ENCODE measurements at places on chromosomes 13 and 19.

- no peak for DNase-seq
Measured at GRCh38 chr19:30567536-30568232, 195.5 kb downstream of the ZNF536 start.

- DNase-seq: peak; percentile 62
Measured at GRCh38 chr13:30355384-30355699, 48.0 kb upstream of the KATNAL1 start.

DNA sequence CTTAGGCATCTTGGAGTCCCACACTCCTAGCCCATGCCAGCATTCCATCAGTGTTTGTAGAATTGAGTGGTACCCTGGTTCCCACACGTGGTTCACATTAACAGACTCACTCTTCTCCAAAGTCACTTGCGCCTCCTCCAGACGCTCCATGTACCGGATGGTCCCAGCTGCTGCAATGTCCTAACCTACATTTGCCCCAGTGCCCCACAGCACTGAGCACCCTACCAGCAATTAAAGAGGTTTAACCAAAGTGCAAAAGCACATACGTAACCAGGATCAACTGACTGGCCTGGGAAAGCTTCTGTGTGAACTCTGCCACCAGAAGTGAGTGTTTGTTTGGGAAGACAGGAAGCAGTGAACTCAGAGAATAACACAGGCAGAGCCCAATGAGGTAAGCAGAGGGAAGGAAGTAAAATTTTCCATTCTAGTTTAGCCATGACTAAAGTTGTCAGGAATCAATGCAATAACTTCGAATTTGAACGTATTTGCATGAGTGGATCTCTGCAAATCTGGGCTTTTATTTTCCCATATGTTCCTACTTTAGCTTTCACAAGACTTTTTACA, 7.3 kb upstream of the MEDAG start:
- DNase-seq: no peak

DNA sequence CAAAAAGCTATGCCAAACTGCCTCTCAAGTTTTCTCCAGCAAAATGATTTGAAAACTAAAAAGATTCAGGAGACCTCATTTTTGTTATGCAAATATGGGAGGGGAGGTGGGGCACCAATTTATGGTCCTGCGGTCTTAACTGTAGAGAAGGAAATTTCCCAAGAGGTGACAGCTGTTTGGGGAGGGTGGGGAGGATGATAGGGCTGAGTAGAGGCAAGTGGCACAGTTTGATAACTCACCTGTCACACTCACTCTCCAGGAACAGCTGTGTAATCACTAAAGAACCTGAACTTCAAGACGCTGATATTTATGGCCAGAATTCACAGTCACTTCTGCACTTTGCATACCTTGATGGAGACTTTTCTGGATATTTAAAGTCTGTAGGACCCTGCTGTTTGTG, 232.9 kb upstream of the STARD13 start:
- no peak for DNase-seq

DNA sequence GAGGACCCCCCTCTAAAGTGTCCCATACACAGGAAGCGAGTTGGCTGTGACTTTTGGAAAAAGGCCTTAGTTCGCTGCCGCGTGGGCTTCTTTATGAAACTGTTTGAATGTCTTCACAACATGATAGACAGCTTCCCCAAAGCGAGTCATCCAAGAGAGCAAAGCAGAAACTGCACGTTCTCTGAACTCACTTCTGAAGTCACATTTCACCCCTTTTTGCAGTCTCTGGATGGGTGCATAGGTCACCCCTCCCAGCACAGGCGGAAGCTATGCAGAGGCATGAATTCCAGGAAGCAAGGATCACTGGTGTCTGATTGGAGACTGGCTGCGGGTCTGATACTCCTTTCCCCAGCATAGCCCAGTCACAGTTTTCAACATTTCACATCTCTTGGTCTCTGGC, 10.6 kb downstream of the GPI start:
- DNase-seq: no peak

GRCh38 chr13:92827503-92827902, 399.1 kb upstream of the GPC6 start:
- DNase-seq: no peak

GRCh38 chr19:1907563-1908363, 2.6 kb downstream of the ADAT3 start:
- no peak for DNase-seq

- DNase-seq: no peak
Measured at GRCh38 chr13:112249644-112250610, 126.2 kb upstream of the SPACA7 start.

GRCh38 chr19:30587869-30588268, 215.7 kb downstream of the ZNF536 start:
- DNase-seq: no peak

GRCh38 chr19:57302020-57302465, 18.2 kb upstream of the ZNF543 start:
- no peak for DNase-seq

DNA sequence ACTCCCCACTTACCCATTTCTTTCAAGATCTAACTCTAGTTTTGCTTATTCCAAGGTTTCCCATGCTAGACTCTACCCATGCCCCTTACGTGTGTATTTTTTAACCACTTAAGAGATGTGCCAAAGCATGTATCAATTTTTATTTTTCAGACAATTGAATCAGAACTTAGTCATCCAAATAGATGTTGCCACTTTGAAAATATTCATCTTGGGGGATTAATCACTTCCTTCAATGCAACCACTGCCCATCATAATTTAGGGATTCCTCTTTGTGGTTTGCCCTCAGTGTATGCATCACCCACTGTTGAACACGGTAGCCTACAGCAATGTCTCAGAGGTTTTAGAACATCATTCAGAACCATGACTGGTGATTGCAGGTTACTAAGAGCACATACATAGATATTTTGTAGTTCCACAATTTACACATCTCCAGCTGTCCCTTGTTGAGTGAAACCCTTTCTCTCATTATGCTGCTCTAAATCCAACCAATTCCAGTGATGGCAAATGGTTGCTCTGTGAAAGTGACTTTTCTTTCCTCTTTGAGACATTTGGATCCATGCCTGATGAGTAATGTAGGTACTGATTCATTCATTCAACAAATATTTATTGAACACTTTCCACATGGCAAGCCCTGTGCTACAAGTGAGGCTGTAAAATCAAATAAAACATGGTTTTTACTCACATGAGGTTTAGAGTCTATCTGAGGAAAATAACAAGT, 60.6 kb upstream of the SERP2 start:
- DNase-seq: no peak

DNA sequence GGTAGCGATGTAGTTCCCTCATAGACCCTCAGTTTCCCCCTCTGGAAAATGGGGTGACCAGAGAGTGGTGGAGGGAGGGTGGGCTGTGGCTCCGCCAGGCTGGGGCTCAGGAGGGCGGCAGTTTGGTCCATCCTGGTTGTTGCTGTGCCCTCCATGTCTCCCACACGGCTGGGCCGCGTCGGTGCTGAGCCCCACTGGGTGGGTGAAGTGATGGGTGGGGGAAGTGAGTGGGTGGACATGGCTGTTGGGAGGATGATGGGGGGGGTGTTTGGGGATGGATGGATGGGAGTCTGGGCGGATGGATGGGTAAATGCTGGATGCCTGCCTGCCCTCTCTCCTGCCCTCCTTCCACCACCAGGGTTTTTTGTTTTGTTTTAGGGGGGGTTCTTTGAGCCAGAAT, 16.6 kb upstream of the EHD2 start:
- DNase-seq: no peak

- DNase-seq: no peak
Measured at GRCh38 chr13:85500696-85501256, 298.4 kb downstream of the SLITRK6 start.

GRCh38 chr13:46539231-46539630, 13.7 kb upstream of the LRCH1 start:
- no peak for DNase-seq

DNA sequence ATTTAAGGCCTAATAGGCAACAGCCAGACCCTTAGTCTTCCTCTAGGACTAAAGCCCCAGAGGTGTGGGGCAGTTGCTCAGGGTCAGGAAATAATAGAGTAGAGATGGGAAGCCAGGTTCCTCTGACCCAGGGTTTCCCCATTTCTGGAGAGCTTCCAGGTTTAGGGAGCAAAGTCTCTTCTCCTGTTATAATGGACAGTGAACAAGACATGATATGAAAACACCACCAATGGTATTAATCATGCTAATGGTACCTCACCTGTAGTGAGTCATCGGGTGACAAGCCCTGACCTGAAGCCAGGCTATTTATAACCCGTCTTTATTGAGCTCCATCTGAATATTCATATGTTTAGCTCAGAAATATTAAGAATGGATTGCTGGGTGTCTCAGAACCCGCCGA, 24.6 kb downstream of the BICRA start:
- DNase-seq: no peak

- peak; percentile 56 for DNase-seq
Measured at GRCh38 chr13:45592758-45593157, 22.8 kb downstream of the ERICH6B start.

DNA sequence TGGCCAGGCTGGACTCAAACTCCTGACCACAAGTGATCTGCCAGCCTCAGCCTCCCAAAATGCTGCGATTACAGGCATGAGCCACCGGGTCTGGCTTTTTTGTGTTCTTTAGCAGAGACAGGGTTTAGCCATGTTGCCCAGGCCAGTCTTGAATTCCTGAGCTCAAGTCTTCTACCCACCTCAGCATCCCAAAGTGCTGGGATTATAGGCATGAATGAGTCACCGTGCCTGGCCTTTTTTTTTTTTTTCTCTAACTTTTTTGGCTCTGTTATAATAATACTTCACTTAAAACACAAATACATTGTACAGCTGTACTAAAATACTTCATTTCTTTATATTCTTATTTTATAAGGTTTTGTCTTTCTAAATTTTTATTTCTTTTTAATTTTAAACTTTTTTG, 599.5 kb upstream of the PCDH9 start:
- DNase-seq: no peak

DNA sequence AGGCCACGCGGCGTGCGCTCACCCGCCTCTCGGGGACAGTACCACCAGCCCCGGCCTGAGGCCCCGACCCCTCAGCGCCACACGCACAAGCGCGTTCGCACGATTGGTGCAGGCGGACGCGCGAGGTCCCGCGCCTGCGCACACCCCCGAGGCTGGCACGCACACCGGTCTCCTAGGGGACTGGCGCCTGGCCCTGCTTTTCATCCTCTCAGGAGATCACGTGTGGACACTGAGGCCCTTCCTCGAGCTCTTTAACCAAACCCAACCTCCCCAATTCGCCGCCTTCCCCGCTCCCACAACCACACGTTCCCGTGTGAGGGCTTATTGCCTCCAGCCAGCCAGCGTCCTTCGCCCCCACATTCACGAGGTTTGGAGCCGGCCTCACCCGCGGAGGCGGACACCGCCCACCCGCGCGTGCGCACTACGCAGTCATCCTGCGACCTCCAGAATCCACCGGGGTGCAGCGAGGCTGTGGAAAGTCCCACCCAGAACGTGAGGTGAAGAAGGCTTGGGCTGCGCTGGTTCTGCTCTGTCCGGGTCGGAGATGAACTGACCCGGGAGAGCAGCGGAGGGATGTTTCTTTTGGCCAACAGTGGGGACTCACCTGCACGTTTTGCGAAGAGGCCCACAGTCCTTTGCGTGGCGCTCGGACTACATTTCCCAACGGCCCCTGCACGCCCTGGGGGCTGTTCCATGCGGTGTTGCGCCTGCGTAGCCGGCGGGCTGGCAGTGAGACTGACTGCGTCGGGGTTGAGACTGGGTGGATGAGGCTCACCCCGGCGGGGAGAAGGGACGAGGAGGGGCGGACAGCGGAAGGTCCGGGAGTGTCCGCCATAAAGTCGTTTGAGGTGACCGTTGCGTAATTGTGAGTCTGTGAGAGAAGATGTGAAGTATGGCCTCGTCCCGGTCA, 539 bp upstream of the ZNF667 start:
- peak; percentile 39 for DNase-seq

GRCh38 chr13:48400850-48401291, 12.0 kb downstream of the LPAR6 start:
- no peak for DNase-seq

- DNase-seq: no peak
Measured at GRCh38 chr13:109024611-109025010, 395.2 kb downstream of the MYO16 start.

- DNase-seq: peak; percentile 89
Measured at GRCh38 chr19:12788682-12789097, 2.6 kb upstream of the JUNB start.

DNA sequence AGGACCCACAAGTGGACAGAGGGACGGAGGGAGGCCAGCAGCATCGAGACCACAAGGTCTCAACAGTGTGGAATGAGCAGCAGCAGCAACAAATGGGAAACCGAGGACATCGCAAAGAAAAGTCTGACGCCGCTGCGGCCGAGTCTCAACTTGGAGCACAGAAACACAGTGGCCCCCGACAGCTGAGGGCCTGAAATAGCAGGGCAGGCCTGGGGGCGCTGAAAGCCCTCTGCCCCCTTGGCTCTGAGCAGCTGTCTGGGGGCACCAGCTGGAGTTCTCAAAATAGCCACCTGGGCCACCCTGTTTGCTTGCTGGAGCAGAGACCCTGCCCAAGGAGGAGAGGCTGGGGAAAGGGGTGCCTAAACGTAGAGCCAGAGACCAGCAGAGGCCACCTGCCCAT, 5.9 kb upstream of the ISYNA1 start:
- no peak for DNase-seq

GRCh38 chr13:30408319-30409101, 13.8 kb upstream of the UBE2L5 start:
- DNase-seq: peak; percentile 89

GRCh38 chr13:27997904-27998522, 9.5 kb upstream of the URAD start:
- DNase-seq: peak; percentile 60

- no peak for DNase-seq
Measured at GRCh38 chr13:105821337-105821736, 714.1 kb downstream of the EFNB2 start.

GRCh38 chr13:77480066-77480465, 55.4 kb upstream of the SCEL start:
- no peak for DNase-seq

- no peak for DNase-seq
Measured at GRCh38 chr19:34503531-34504272, 22.1 kb downstream of the WTIP start.

- peak; percentile 54 for DNase-seq
Measured at GRCh38 chr19:51689751-51690453, 3.2 kb upstream of the SPACA6 start.

GRCh38 chr19:40802300-40803169, 3.5 kb downstream of the EGLN2 start:
- no peak for DNase-seq

- no peak for DNase-seq
Measured at GRCh38 chr19:19343016-19343362, 22.4 kb downstream of the MAU2 start.

GRCh38 chr19:51599084-51599483, 28.0 kb downstream of the ZNF175 start:
- no peak for DNase-seq
